NCI-H446 treated with DMSO at 0.1 percent for 48 hours (cell line): ENCODE measurements at places on chromosomes 2 and 18.
A peak's percentile ranks its signal among the peaks of the same experiment; 100 is the strongest.

GRCh38 chr18:23092121-23092520, 43.2 kb upstream of the CABLES1 start:
- no peak for DNase-seq

DNA sequence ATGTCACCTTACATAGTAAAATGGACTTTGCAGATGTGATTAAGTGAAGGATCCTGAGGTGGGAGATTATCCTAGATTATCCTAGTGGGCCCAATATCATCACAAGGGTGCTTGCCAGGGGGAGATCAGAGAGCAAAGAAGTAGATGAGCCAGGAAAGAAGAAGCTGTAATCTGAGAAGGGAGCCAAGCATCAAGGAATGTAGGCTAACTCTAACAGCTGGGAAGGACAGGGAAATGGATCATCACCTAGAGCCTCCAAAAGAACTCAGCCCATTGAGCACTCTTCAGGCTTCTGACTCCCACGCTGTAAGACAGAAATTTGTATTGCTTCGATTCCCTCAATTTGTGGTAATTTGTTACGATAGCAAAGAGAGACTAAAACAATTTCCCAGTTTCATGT, 309.9 kb downstream of the LRP1B start:
- no peak for DNase-seq

DNA sequence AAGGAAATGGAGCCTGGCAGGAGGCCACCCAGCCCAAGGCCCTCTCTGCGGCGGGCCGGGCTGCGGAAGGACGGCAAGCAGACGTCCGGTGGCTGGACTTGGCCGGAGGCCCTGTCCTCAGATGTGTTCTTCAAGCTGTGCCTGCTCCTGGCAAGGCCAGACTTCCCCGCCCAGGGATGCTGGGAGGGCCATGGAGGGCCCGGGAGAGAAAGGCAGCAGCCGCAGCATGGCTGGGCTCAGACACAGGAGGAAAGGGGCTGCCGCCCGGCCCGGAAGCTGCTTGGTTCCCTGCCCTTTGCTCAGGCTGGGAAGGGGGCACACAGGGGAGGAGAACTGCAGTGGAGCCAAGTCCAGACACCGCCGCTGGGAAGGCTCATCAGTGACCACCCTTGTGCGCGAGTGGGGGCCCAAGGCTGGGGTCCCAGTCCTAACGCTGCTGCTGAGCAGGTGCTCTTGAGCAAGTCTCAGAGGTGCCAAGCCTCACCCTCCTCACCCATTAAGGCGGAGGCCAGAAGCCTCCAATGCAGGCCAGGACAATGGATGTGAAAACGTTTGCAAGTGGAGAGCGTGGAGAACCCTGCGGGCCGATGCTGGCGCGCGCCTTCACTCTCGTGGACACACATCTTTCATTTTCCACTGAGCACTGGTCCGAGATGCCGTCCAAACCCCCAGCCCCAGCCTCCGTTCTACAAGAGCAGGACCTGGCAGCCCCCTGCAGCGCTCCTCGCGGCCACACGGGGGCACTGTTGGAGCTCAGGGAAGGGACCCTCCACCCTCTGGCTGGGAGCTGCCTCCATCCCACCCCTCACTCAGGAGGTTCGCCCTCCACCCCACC, 7.9 kb downstream of the CROCC2 start:
- DNase-seq = no peak

DNA sequence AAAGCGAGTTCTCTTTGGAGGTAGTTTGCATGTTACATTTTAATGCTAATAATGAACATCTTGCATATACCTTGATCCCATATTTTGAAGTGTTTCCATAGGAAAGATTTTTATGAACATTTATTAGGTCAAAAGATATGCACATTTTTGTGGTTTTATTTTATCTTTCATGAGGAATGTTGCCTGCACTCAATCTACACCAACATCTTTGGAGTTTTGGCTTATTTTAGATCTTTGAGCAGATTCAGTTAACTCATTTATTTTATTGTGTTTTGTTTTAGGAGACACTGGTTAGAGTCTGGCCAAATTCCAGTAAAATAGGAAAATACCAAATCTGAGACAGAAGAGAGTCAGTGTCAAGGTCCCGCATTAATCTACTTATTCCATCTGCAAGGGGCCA, 540.9 kb downstream of the RNF144A start:
- no peak for DNase-seq

DNA sequence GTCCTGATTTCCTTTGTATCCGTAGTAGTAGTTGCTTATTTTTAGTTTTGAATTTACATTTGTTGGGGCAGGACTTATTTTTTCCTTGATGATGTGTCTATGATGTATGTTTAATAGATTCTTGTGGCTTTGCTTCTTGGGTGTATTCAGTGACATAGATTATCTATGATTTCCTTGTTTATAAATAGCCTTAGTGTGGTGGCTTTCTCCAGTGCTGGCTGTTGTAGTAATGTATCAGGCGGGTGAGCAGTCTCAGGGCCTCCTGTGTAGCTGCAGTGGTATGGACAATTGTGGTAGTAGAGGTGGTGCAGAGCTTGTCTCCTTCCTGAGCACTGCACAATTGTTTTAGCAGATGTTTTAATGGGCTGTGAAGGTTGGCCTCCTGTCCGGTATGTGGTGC, 60.5 kb downstream of the SMCHD1 start:
- DNase-seq = no peak

GRCh38 chr18:26901020-26901419, 35.5 kb upstream of the AQP4 start:
- DNase-seq = no peak

- no peak for DNase-seq
Observed at GRCh38 chr2:47234456-47234855, 79.3 kb upstream of the STPG4 start.

GRCh38 chr2:126751477-126751876, 95.5 kb downstream of the GYPC start:
- DNase-seq = no peak

GRCh38 chr2:58035352-58035751, 11.3 kb upstream of the VRK2 start:
- DNase-seq = no peak

DNA sequence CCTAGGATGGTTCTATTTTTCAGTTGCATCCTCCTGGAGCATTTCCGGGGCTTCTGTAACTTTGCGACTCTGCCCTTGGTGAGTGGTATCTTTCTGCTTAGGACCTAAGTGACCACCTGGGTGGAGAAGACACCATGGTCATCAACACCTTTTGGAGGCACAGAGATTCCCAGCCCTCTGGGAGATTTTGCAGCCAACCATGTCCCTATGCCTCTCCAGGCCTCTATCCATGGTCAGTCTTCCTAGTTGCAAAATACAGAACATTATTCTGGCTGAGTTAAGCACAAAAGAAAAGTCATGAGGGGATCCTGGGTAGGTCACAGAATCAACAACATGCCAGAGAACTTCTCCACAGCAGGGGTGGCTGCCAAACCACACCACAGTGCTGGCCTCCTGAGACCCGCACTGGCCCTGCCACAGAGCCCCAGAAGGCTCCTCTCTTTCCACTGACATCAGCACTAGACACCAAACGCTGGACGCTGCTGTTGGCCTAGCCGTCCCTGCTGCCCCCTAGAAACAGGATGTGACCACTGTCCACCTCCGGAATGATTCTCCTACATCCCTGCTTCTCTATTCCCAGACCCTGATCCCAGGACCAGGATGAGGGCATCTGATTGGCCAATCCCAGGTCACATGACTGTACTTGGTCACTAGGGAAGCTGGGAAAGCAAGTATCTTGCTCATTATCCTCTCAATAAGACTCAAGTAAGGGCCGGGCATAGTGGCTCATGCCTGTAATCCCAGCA, 47.7 kb downstream of the SMAD7 start:
- DNase-seq = no peak

GRCh38 chr18:74368901-74369705, 53.5 kb downstream of the C18orf63 start:
- no peak for DNase-seq

GRCh38 chr18:47120428-47120827, 29.9 kb downstream of the HDHD2 start:
- DNase-seq = no peak

- DNase-seq = no peak
Observed at GRCh38 chr2:73279852-73280251, 4.4 kb downstream of the FBXO41 start.

DNA sequence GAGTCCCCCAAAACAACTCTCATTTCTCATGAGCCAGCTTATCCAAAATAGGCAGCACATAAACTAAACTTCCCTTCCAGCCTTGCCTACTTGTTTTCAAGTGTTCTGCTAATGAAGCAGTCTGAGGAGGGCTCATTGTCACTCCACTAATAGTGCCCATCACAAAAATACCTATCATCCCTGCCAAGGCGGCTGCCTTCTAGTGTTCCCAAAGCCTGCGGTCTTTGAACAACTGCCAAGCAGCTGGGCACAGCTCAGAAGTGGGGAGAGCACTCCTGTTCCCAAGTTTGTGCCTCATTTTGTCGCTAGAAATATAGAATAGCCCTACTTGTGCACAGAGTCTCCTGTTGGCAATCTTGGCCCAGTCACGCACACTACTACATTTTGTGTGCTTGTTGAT, 50.3 kb downstream of the DTNA start:
- no peak for DNase-seq

DNA sequence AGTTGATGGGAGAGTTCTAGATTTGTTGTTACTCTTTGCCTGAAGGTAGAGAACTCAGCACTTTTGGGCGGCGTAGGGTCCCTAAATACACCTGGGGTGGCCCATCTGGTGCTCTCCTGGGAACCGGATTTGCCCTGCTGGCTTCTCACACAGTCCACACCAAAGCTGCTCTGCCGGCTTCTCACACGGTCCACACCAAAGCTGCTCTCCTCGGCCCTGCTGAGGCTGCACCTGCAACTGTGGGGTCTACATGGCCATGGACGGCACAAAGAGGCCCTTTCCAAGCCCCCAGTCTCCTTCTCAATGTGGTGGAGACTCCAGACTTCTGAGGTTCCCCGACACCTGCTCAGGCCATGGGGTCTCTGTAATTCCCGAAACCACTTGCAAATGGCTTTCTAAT, 124.8 kb upstream of the GPC1 start:
- DNase-seq = no peak

GRCh38 chr2:24328010-24328409, 32.3 kb downstream of the ITSN2 start:
- DNase-seq = no peak

GRCh38 chr2:240143276-240143675, 2.8 kb upstream of the OTOS start:
- no peak for DNase-seq

GRCh38 chr2:61266632-61267505, 104.9 kb downstream of the C2orf74 start:
- no peak for DNase-seq

DNA sequence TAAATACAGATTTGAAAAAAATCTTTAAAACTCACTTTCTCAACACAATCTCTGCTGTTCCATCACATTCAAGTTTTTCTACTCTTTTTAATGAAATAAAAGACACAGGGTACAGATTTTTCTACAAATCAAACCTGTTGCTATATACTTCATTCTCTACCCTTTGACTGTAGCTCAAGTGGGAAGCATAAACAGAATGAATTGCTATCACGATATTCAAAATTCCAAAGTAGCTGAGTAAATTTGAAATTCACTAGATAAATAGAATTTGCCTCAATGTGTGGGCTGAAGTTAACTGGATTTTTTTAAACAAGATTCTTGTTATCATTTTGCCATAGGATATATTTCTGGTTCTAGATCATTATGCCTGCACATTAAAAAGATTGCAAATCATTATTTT, 185.9 kb downstream of the ZNF521 start:
- no peak for DNase-seq

DNA sequence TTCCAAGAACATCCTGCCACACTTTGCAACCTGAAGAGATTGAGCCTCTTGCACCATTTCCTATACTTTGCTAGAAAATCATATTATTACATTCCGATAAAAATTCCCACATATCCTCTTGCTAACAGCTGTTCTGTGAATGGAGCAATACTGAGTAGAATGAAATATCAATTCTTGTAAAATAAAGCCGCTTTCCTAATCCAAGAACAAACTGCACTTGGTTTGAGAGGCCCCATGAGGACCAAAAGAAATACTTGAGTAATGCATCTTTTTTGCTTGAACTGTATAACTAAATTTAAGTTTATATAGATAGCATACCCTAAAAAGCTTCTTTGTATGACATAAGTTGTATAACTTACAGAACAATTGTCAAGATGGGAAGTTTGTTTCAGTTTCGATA, 632.4 kb upstream of the SLC8A1 start:
- DNase-seq = no peak

DNA sequence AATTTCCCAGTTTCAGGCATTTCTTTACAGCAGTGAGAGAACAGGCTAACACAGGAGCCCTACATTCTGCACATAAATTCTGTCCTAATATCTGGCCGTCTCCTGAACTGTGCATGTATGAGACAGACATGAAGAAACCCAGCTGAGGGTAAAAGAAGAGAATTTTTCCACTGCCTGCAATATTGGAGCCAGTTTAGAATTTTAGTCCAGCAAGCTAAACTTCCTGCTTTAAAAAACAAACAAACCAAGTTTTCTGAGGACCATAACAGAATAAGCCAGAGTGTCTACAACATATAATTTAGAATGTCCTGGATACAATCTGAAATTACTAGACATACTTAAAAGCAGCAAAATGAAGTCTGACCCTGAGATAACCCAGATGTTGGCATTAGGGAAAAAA, 215.1 kb upstream of the KLHL29 start:
- no peak for DNase-seq

DNA sequence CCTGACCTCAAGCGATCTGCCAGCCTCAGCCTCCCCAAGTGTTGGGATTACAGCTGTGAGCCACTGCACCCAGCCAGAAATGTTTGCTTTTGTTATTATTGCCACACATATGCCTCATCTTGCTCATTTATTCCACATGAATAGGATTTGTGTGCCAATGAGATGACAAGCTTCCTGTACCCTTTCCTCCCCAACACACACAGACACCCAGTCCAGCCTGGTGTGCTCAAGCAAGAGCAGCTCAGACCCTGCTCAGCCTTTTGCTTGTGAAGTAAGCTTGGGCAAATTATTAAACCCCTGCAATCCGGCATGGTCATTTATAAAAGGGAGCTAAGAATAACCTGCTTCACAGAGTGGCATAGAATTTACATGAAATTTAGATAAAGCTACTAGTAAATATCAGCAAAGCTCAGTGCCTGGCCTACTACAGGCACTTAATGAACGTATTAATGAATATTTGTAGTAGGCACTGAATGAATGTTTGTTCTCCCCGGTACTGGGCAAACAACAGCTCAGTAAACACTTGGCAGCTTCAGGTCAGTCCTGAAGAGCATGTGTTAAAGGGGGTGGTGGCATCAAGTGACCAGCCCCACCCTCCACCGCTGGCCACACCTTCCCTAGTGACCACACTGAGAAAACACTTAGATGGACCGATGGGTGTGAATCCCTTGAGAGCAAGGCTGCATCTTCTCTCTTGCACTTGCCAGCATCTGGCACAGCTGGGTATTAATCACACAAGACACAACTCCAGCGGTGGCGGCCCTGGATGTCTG, 280.2 kb downstream of the SRBD1 start:
- no peak for DNase-seq

DNA sequence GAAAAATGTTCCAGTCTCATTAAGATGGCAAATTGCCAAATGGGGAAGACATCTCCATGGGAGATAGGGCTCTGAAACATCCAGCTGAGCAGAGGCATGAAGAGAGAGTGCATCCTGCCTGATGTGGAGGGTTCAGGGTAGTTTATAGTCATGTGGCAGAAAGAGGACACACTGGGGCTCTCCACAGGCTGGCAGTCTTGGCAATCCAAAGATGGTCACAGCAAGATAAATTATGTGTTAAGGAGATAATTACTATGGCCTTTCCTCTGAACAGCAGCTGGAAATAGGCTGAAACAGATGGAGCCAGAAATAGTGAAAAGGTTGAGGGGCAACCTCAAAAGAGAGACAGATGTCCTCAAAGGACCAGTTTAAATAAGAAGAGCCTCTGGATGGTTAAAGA, 97.2 kb downstream of the DCC start:
- DNase-seq = peak; percentile 68
